ENCODE measurements at places on chromosomes 11 and 22.

DNA sequence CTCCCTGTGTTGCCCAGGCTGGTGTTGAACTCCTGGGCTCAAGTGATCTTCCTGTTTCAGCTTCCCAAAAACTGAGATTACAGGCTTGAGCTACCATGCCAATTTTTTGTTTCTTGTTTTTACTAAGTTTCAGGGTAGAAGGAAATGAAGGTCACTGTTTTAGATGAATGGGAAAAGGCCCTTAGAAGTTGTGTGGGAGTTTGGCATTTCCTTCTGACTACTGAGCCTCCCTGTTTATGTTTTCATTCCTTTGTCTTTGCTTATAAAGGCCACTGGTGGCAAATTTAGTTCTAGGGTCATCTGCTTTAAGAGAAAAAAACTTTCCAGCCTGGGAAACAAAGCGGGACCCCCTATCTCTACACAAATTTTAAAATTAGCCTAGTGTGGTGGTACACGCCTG, 22.1 kb downstream of the SRPRA start:
- no peak for DNase-seq

DNA sequence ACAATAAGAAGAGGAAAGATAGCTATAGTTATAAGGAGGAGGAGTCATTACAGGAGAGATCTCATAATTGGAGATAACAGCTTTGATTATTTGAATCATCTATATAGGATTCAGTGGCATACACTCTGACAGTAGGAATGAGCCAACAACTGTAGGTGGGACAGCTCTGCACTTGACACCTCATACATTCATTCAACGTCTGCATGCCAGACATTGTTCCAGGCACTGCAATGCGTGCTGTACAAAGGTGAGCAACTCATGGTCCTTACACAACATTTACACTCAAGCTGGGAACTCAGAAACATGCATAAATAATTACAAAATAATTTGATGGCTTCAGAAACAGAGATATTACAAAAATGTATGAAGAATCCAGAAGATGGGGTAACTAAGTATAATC, 154.3 kb downstream of the MSANTD4 start:
- DNase-seq, result no peak

- no peak for DNase-seq
These were observed 1.5 kb upstream of the NDUFS8 start for GRCh38 chr11:68028802-68029545.

GRCh38 chr11:923691-924405, 1.8 kb upstream of the AP2A2 start:
- DNase-seq, result no peak

- DNase-seq, result no peak
These were observed 620.3 kb downstream of the NELL1 start for GRCh38 chr11:21289686-21290085.

Measured in left cardiac atrium (tissue), 4 donors.